Endothelial cell (in vitro differentiated cells): ENCODE measurements at places on chromosomes 1 and 21. TPM values are rescaled to one million over a fixed set of nuclear protein-coding genes. Genes with fewer than 3 reads are reported as not detected.

DNA sequence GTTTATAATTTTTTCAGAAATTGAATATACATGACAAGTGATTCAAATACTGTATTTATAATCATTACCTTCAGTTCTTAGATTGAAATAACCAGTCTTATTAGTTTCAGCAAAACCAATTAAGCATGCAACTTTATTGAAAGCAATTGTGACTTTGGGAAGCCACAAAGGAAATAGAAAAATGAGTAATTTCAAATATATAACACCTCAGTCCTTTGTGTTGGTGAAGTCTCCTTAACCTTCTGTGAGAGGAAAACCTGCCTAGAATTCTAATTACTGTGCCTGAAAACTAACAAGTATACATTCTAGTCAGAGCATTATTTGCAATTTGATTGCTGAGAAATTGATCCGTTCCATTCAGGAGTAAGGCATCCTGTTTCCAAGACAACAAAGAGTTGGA is 95.8 kb downstream of the S1PR1 start:
- H3K4me3 ChIP-seq = no peak overlapping the region
- no peaks in the 10 kb centered on the region for H3K4me1 ChIP-seq
- no peak overlapping the region for H3K27ac ChIP-seq
- DNase-seq = no peak
- no peaks in the 10 kb centered on the region for H3K36me3 ChIP-seq
- H3K27me3 ChIP-seq = peaks cover 2% of the 10 kb centered on the region

DNA sequence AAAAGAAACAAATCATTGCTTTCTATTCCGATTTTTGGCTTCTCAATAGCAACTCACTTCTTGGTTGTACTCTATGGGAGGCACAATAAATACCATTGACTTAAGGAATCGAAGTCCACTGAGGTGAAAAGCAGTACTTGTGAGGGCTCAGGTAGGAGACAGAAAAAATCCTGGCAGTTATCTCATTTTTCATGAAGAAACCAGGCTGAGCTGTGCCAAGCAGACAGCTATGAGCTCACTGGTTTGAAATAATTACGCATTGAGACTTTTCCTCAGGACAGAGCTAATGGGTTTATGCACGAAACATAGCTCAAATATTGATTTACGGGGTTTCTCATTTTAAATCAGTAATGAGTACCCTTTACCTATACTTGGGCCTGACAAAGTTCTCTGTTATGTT is 18.5 kb downstream of the COLGALT2 start:
- no peak overlapping the region for H3K4me3 ChIP-seq
- H3K27me3 ChIP-seq = peaks cover under 1% of the 10 kb centered on the region
- H3K36me3 ChIP-seq = no peaks in the 10 kb centered on the region

LHX8 gene
- not detected for total RNA-seq

CCDC185 gene
- not detected for total RNA-seq

DNA sequence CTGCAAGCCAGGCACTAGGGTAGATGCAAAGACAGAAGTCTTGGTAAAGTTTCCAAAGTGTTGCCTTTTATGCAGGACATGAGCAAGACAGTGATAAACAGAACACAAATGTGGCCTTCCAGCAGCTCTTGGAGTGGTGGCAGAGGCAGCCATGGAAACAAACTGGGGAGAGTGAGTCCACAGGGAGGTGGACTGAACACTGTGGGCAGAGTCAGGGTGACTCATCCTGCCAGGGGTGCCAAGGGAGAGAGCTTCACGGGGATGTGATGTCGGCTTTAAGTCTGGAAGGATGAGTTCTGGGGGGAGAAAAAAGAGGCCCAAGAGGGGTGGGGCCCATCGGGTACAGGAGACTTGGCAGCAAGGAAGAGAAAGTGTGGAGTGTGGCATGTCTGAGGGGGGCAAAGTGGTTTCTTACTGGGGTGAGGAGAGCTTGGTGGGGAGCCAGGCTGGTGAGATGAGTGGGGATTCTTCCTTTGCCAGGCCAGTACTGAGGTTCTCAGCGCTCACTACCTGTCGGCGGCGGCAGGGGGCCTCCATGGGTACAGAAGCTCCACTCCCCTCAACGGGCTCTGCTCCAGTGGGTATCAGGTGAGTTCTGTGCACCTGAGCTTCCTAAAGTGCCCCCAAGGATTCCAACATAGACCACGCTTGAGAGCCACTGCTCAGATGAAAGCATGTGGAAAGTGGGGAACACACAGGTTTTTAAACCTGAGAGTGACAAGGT is 41.8 kb downstream of the KIAA0040 start:
- DNase-seq = no peak
- H3K4me3 ChIP-seq = peak overlapping the region; percentile 12
- H3K27ac ChIP-seq = no peak overlapping the region
- H3K4me1 ChIP-seq = peaks cover 16% of the 10 kb centered on the region
- peaks cover 5% of the 10 kb centered on the region for H3K36me3 ChIP-seq
- peaks cover 8% of the 10 kb centered on the region for H3K27me3 ChIP-seq

- H3K4me3 ChIP-seq = peak within 1 kb of the TSS; percentile 97
- peak within 1 kb of the TSS; percentile 71 for H3K27ac ChIP-seq
- DNase-seq = peak; percentile 73
- no peaks in the 10 kb centered on the region for H3K36me3 ChIP-seq
- H3K27me3 ChIP-seq = no peaks in the 10 kb centered on the region
- H3K4me1 ChIP-seq = peaks cover 6% of the 10 kb centered on the region
Measured at GRCh38 chr1:216723274-216723780, at the start of gene ESRRG. Gene ESRRG, minus strand, starts transcription at chr1:216723429. Its CDS starts 130 bp downstream, at chr1:216723299.

S100A1 gene
- not detected for total RNA-seq

CRYAA gene
- not detected for total RNA-seq

- no peak overlapping the region for H3K27ac ChIP-seq
- DNase-seq = no peak
- no peaks in the 10 kb centered on the region for H3K36me3 ChIP-seq
- peaks cover 2% of the 10 kb centered on the region for H3K27me3 ChIP-seq
- no peak overlapping the region for H3K4me3 ChIP-seq
Measured at GRCh38 chr1:174768949-174769348, 230.8 kb upstream of the CACYBP start.

GRCh38 chr1:156648951-156649350 is 7.0 kb downstream of the BCAN start:
- peaks cover 9% of the 10 kb centered on the region for H3K4me1 ChIP-seq
- H3K4me3 ChIP-seq = no peak overlapping the region
- no peak overlapping the region for H3K27ac ChIP-seq
- DNase-seq = no peak

FOXJ3 gene
- total RNA-seq = 65.9 TPM

MMP23B gene
- 26.7 TPM for total RNA-seq

- no peak for DNase-seq
- H3K4me3 ChIP-seq = peak overlapping the region; percentile 81
- H3K4me1 ChIP-seq = peaks cover 18% of the 10 kb centered on the region
- H3K36me3 ChIP-seq = peaks cover 5% of the 10 kb centered on the region
- H3K27ac ChIP-seq = no peak overlapping the region
Measured at GRCh38 chr1:69570356-69570755, 2.6 kb downstream of the LRRC7 start.

DNA sequence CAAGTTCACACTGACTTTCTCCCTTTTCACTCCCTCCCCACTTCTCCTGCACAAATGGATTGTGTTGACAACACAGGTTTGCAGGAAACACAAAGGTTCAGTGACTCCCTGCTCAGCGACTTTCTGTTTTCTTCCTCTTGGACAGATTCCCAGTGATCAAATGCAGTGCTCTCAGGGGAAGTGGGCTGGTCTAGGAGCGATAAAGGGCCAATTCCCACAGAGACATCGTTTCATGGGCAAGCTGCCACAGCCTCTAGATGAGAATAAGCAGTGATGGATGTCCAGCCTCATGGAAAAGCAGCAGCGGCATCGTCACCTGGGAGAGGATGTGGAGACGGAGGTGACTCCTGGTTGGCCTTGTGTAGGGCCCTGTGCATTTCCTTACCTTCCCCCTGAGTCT is 30.6 kb downstream of the FYB2 start:
- H3K4me3 ChIP-seq = no peak overlapping the region
- DNase-seq = no peak
- H3K27ac ChIP-seq = no peak overlapping the region

- no peaks in the 10 kb centered on the region for H3K36me3 ChIP-seq
- no peak overlapping the region for H3K4me3 ChIP-seq
- no peak for DNase-seq
- H3K4me1 ChIP-seq = no peaks in the 10 kb centered on the region
- H3K27me3 ChIP-seq = peaks cover 5% of the 10 kb centered on the region
- no peak overlapping the region for H3K27ac ChIP-seq
Measured at GRCh38 chr1:225688345-225688744, 35.4 kb upstream of the ENAH start.

DNA sequence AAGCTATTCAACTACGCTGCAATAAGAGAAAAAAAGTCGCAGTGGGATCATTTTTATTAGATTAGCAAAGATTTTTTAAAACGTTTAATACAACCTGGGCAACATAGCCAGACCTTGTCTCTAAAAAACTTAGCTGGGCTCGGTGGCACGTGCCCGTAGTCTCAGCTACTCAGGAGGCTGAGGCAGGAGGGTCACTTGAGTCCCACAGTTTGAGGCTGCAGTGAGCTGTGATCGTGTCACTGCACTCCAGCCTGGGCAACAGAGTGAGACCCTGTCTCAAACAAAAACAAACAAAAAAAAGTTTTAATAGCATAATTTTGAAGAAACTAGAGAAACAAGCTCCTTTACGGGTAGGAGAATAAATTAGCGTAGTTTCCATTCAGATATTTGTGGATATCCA is 1.0 kb upstream of the PRDM15 start:
- H3K4me3 ChIP-seq = no peak overlapping the region
- peaks cover 3% of the 10 kb centered on the region for H3K4me1 ChIP-seq
- peaks cover 5% of the 10 kb centered on the region for H3K36me3 ChIP-seq
- no peak for DNase-seq
- peaks cover 13% of the 10 kb centered on the region for H3K27me3 ChIP-seq

- peak overlapping the region; percentile 90 for H3K27ac ChIP-seq
- peak overlapping the region; percentile 97 for H3K4me3 ChIP-seq
- DNase-seq = no peak
Measured at GRCh38 chr1:169484683-169485430, 887 bp downstream of the SLC19A2 start.

C1QTNF12 gene
- total RNA-seq = 0.69 TPM

- no peak overlapping the region for H3K27ac ChIP-seq
- peaks cover 12% of the 10 kb centered on the region for H3K4me1 ChIP-seq
- H3K27me3 ChIP-seq = peaks cover 7% of the 10 kb centered on the region
- DNase-seq = no peak
- peaks cover 24% of the 10 kb centered on the region for H3K36me3 ChIP-seq
Measured at GRCh38 chr21:42997053-42997452, 22.7 kb downstream of the PKNOX1 start.

DNA sequence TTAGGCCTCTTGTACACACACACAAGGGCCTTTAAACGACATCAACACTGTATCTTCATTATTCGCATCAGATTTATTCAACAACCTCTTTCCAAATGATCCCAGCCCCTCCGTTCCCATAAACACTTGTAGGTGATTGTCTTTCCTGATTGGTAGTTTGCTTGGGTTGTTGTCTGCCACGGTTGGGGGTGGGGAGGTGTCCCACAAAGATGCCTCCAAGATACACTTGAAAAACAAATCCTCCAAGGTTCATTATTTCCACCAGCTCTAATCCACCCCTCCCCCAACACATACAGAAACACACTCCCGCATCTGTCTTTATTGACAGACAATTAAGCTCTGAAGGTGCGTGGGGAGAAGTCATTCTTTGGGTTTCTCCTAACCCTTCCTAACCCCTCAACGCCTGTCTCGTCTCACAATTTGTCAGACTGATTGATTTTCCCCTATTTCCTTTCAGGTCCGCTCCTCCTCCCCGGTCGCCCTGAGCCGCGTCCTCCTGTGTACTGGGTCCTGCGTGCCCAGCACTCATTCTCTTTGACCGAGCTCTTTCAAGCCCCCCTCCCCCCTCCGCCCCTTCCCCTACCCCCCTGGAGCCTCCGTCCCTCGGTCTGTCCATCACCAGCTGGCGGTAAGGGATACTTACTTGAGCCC is 1.4 kb downstream of the WDR26 start:
- peak; percentile 18 for DNase-seq
- peak overlapping the region; percentile 96 for H3K27ac ChIP-seq
- H3K27me3 ChIP-seq = peaks cover 19% of the 10 kb centered on the region
- peaks cover 36% of the 10 kb centered on the region for H3K4me1 ChIP-seq

CFHR1 gene
- 0.49 TPM for total RNA-seq
